ENCODE measurements at places on chromosomes 3 and 15. TPM values are rescaled to one million over a fixed set of nuclear protein-coding genes. Genes with fewer than 3 reads are reported as not detected.

CTXND1 gene
- not detected for total RNA-seq

PRTG gene
- not detected for total RNA-seq

CCR1 gene
- total RNA-seq: 0.95 TPM

CFAP92 gene
- total RNA-seq: not detected

RBP2 gene
- 315 TPM for total RNA-seq

SENP8 gene
- total RNA-seq: not detected

PLSCR5 gene
- not detected for total RNA-seq

SPTBN5 gene
- 0.27 TPM for total RNA-seq

DNA sequence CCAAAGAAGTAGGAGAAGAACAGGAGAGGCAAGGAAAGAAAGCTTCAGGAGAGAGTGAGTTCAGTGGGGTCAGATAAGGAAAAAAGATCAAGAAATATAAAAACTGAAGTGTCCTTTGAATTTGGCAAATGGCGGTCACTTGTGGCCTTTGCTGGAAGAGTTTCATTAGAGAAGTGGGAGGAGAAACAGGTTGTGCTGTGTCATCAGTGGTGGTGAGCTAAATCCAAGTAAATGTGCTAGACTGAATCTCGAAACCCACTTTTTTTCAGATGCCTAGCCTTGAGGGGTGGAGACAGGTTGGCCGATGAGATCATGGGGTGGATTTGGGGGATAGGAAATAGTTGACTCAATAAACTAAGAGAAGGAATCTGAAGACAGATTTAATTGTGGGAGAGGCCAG is 43.7 kb downstream of the CHRD start:
- no peak overlapping the region for H3K4me3 ChIP-seq
- H3K4me1 ChIP-seq: no peaks in the 10 kb centered on the region
- DNase-seq: no peak
- no peaks in the 10 kb centered on the region for H3K36me3 ChIP-seq

- no peaks in the 10 kb centered on the region for H3K4me1 ChIP-seq
- DNase-seq: no peak
- H3K27me3 ChIP-seq: no peaks in the 10 kb centered on the region
- H3K4me3 ChIP-seq: no peak overlapping the region
- H3K27ac ChIP-seq: no peak overlapping the region
Observed at GRCh38 chr3:144369129-144369879, 397.7 kb downstream of the DIPK2A start.

DNA sequence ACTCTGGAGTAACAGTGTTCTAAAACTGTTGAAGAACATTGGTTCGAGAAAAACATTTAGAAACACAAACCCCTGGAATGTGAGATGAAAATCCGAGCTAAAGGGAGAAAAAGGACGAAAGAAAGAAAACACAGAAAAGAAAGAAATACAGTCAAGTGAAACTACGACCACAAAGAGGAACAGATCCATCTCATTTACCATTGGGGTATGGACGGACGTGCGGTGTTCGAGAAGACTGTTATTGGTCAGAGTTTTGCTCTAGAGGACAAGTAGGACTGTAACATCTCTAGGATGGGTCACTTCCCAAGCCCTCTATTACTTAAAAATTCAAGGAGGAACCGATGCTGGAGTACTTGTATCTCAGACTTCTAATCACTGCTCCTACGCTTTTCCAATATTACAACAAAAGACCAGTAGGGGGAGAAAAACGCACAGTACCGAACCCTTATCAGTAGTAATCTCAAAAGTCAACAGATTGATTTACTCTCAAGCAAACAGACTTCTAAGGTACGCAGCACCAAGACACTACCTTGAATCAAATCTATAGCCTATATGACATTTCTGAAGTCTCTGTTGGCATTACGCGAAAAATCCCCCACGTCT is 1.1 kb upstream of the PIK3CA start:
- H3K4me3 ChIP-seq: peak overlapping the region; percentile 87
- H3K27me3 ChIP-seq: no peaks in the 10 kb centered on the region
- DNase-seq: no peak
- no peaks in the 10 kb centered on the region for H3K36me3 ChIP-seq
- peak overlapping the region; percentile 98 for H3K27ac ChIP-seq

DNA sequence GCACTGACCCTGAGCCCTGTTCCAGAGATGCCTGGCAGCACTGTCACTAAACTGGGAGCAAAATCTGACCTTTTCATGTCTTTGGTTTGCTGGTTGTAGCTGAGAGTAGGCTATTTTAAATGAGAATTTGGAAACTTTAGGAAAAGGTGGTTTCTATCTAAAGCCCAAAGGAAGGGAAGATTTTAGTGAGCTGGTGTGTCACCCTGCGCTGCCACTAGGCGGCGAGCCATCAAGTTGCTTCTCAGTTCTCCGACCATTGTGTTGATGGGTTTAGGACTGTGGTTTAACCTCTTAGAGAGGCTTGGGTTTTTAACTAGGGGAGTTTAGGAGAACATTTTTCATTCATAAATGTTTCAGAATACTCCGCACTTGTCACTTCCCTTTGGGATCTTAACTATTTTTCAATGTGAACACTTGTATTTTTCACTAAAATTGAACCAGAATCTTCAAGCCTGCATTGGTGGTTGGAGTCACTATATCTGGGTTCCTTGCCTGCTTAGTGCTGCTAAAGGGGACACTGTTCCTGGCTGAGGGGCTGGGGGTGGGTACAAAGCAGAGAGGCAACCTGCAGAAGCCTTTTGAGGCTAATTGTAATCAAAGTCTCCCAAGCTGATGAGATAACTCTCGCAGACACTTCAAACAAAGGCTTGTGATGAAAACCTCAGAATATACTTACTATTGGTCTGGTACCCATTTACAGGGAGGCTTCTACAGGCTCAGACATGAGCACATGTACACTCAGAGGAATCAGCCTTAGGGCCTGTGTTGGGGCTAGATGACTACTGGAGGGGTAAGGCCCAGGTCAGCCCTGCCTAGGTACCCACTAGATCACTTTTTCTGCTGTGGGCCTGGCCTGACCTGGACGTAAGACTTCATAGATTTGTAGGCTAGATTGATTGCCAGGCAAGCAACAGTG is 16.8 kb downstream of the EXOSC7 start:
- H3K36me3 ChIP-seq: no peaks in the 10 kb centered on the region
- H3K27me3 ChIP-seq: no peaks in the 10 kb centered on the region
- H3K4me3 ChIP-seq: no peak overlapping the region

DNA sequence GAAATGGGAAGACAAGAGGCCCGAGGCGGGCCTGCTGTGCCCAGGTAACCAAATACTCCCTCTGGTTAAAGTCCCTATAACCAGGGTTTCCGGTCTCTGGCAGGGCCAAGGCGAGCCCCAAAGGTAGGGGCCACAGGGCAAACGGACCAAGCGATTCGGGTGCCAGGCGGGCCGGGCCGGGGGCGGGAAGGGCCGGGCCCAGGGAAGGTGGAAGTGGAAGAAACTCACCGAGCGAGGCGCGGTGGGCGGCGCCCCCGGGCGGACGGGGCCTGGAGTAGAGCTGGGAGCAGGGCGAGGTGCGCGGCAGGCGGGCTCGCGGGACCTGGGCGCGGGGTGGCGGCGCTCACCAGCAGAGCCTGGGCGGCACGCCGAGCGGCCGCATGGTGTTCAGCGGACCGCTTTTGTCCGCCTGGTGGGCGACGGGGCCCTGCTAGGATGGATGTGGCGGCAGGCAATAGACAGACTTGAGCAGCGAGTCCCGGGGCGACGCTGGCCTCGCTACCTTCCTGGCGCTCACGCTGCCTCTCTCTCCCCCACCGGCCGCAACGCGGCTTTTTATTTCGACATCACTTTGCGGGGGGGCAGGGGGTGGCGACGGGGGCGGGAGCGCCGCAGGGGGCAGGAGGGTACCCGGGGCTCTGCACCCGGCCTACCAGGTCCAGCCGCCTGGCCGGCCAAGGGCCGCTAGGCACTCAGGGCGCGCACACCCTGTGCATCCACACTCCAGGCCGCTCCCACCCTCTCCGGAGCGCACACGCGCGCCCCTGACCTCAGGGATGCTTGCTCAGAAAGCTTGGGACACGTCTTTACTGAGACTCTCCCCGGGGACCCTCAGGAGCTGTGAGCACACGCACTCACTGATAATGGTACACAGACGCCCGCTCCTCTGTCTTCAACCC is at the start of gene GATA2:
GATA2 (minus strand) TSS at position 531 of the 899 bp plus-strand sequence. CDS start 6,170 bp downstream, outside the sequence.
- DNase-seq: no peak
- peak within 1 kb of the TSS; percentile 26 for H3K4me3 ChIP-seq
- peaks cover 56% of the 10 kb centered on the region for H3K4me1 ChIP-seq
- H3K27me3 ChIP-seq: peaks cover 73% of the 10 kb centered on the region
- no peaks in the 10 kb centered on the region for H3K36me3 ChIP-seq

- no peaks in the 10 kb centered on the region for H3K4me1 ChIP-seq
- no peak for DNase-seq
- no peak overlapping the region for H3K4me3 ChIP-seq
Observed at GRCh38 chr3:101813817-101814440, 34.9 kb downstream of the NXPE3 start.

GRCh38 chr3:149299938-149300801 is 33.3 kb downstream of the TM4SF18 start:
- no peaks in the 10 kb centered on the region for H3K36me3 ChIP-seq
- no peak overlapping the region for H3K4me3 ChIP-seq
- H3K27ac ChIP-seq: no peak overlapping the region
- no peaks in the 10 kb centered on the region for H3K27me3 ChIP-seq

DNA sequence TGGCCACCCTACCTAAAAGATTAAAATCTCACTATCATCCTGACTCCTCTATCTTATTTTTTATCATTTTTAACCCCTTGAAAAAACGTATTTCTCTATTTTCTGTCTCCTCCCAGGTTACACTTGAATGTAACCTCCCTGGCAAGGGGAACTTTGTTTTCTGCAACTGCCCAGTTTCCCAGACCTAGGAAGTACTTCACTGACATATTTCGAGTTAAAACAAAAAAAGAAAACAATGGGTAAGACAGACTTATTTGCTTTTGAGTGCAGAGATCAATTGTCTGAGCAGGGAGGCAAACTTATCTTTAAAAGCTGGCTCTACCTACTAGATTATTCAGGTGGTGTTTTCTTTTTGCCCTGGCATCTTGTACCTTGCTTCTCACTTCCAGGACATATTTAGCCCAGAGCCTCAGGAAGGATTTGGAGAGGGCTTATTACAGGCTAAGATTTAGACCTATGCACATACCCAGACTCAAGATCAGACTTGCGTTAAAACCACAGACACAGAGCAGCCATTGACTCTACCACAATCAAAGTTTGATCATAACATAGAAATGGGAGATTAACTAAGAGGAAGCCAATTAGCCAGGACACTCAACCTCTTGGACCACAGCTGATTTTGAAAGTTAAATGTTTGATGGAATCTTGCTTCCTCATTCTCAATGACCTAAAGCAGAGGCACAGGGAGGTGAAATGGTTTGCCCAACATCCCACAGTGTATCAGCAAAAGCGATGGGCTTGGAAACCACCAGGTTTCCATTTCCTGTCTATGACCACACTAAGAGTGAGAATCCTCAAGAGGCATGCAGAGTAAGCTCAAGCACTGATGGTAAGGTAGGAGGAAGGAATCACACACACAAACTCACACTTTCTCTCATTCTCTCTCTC is 169.5 kb upstream of the THBS1 start:
- no peaks in the 10 kb centered on the region for H3K27me3 ChIP-seq
- no peak overlapping the region for H3K4me3 ChIP-seq
- H3K4me1 ChIP-seq: no peaks in the 10 kb centered on the region
- H3K36me3 ChIP-seq: no peaks in the 10 kb centered on the region

GRCh38 chr15:41993472-41994170 is 21.3 kb upstream of the EHD4 start:
- DNase-seq: no peak
- H3K27me3 ChIP-seq: no peaks in the 10 kb centered on the region
- H3K4me3 ChIP-seq: no peak overlapping the region
- no peaks in the 10 kb centered on the region for H3K4me1 ChIP-seq
- no peaks in the 10 kb centered on the region for H3K36me3 ChIP-seq

GRCh38 chr3:45109771-45110508 is 36.2 kb downstream of the CDCP1 start:
- H3K27me3 ChIP-seq: no peaks in the 10 kb centered on the region
- H3K27ac ChIP-seq: no peak overlapping the region
- H3K4me1 ChIP-seq: peaks cover 14% of the 10 kb centered on the region
- H3K4me3 ChIP-seq: peak overlapping the region; percentile 22
- no peaks in the 10 kb centered on the region for H3K36me3 ChIP-seq
- no peak for DNase-seq

DNA sequence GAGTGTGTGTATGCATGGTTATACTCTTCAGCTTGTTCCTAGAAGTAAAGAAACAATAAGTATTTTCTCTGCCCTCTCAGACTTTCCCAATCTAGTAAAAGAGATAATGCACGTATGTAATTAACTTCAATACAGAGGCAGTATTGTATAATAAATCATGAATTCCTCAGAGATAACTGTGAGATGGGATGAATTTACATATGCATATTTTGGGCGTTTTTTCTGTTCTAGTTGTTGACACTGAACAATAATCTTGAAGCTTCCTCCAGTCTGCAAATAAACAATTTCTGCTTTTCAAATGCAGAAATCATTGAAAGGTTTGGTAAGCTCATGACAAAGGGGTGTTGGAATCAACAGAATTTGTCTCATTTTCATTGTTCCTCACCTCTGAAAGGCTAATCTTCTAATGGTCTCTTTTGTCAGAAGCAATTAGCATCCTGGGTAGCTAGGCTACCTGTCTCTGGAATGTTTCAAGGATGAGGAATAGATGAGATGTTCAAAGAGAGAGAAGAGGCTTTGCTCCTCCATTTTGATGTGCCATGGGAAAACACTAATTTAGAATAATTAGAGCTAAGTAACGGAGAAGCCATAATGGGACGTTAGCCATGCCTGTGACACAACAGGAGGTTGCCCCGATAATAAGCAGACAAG is 43.3 kb upstream of the SIAH2 start:
- no peaks in the 10 kb centered on the region for H3K4me1 ChIP-seq
- H3K36me3 ChIP-seq: no peaks in the 10 kb centered on the region
- H3K27ac ChIP-seq: no peak overlapping the region
- no peak overlapping the region for H3K4me3 ChIP-seq
- H3K27me3 ChIP-seq: no peaks in the 10 kb centered on the region
- no peak for DNase-seq

DNA sequence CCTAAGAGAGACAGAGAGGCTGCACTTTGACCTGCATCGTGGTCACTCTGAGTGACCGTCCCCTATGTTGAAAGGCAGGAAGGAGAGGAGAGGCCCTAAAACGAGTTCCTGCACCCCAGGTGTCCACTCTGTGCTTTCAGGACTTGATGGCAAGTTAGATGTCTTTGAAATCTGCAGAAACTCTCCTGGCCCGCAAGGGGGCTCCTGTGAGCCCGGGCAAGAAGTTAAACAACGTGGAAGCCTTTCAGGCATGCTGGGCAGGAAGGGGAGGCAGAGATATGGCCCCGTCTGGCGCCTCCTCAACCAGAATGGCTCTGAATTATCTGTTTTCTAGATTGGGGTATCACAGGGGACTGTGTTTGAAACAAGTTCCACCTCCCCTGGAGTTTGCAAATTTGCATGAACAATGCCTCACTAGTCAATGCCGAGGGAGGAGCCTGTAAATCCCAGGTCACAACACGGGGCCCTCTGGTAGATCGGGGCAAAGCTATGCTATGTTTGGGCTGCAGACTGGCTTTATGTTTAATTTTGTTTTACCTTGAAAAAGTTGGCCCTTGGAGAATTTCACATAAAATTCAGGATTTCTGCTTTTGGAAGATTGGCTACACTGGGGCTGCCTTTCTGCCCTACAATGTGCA is 9.8 kb downstream of the CTXND1 start:
- no peak overlapping the region for H3K27ac ChIP-seq
- H3K36me3 ChIP-seq: no peaks in the 10 kb centered on the region
- no peaks in the 10 kb centered on the region for H3K4me1 ChIP-seq
- no peak for DNase-seq
- H3K27me3 ChIP-seq: no peaks in the 10 kb centered on the region

- DNase-seq: no peak
- H3K4me1 ChIP-seq: no peaks in the 10 kb centered on the region
- H3K36me3 ChIP-seq: no peaks in the 10 kb centered on the region
Observed at GRCh38 chr15:31027910-31028578, 36.6 kb upstream of the MTMR10 start.

GRCh38 chr15:84725001-84725491 is 9.1 kb upstream of the SEC11A start:
- peak; percentile 63 for DNase-seq
- H3K36me3 ChIP-seq: no peaks in the 10 kb centered on the region
- H3K4me3 ChIP-seq: no peak overlapping the region

All from Peyer's patch (tissue), 4 donors.